ENCODE measurements at places on chromosomes 16 and 17.

DNA sequence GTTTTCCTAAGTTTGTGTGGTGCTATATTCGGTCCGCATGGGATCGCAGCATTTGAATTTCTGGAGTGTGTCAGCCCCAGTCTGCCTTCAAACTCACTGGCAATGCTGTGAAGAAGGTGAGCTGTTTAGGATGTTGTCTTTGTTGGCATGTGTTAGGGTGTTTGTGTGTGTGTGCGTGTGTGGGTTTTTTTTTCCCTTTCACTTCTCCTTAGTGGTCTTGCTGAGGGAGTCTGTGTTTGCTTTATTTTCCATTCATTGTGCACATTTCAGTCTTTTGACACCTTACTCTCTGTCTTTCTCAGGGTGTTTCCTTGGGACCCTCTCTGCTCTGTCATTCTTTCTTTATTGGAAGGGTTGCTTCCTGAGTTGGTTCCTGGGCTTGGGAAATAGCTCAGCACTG lies 27.7 kb upstream of the RBFOX1 start:
- DNase-seq, result no peak

DNA sequence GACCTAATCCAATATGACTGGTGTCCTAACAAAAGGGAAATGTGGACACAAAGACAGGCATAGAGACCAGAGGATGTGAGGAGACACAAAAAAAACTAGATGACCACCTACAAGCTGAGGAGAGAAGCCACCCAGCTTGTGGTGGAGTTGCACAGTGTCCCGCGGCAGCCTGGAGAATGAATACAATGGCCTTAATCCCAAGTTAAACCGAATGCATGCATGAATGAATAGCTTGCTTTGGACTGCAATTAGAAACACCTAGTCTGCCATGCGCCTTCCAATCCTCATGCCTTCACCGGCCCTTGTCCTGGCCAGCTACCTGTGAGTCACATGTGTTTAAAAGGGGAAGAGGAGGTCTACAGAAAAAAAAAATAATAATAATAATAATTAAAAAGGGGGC lies 72.0 kb downstream of the CNGB1 start:
- no peak for DNase-seq

GRCh38 chr17:5665164-5665563 lies 80.9 kb upstream of the NLRP1 start:
- no peak for DNase-seq

DNA sequence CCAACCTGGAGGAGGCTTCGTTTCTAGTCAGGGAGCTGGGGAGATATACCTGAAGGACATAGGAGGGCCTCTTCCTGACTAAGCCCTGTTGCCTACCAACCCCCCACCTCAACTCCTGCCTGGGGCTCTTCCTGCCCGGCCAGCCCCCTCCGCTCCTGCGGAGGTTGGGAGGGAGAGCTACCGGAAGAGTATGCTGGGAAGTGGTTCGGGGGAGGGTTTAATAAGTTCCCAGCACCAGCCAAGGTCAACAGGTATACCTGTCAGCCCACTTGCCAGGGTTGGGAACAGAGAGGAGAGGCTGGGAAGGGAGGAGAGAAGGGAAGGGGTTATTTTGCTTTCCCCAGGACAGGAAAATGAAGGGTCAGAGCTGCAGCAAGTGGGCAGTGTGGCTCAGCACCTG lies 4.7 kb downstream of the PPP1R1B start:
- no peak for DNase-seq

DNA sequence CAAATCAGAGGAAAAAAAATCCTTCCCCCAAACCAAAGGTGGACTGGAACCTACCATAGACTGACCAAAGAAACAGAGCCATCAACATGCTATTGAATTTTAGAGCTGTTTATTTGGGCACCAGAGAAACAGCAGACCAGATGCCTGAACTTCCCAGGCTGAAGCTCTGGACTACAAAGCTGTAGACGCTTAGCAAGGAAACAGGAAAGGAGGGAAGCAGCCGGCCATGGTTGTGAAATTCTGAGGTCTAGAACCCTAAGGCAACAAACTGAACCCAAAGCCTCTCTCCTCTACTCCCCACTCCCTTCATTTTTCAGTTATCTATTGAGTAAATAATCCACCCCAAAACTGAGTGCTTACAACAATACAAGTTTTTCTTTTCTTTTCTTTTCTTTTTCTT lies 45.4 kb upstream of the MEIOC start:
- DNase-seq, result no peak

DNA sequence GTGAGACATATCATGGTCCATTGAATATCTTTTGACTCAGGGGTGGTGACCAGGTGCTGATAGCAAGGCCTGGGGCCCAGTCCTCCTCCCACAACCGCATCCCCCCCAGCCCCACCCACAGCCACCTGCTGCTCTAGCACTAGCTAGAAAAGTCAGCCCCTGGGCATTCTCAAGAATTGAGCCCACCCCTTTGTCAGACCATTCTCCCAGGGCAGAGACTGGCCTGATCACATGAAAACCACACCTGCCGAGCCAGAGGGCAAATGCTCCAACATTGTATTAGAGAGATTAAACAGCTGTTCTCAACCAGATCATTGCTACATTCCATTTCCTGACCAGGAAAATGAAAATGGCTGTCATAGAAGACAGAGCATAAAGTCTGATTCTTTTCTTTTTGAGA lies 62.4 kb downstream of the RAB11FIP4 start:
- DNase-seq, result no peak

- no peak for DNase-seq
These were observed 17.6 kb upstream of the ABR start for GRCh38 chr17:1197379-1197778.

- DNase-seq, result no peak
These were observed 8.4 kb upstream of the CLDN9 start for GRCh38 chr16:3004319-3004718.

- DNase-seq, result no peak
These were observed 23.1 kb downstream of the PDIA2 start for GRCh38 chr16:305916-306626.

DNA sequence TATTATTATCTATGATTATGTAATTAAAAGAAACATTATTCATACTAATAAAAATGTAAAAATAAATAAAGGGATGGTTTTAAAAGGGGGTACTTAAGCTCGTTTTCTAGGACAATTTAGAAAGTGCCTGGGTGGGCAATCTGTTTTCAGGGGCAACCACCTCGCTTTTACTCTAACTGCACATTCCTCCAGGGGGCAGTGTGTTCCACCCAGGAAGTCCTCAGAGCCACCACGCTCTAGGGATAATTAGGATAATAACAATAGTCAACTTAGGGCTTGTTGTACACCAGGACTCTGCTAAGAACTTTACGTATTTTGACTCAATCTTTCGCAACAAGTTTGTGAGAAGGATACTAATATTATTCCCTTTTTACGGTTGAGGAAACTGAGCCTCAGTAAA lies 396.7 kb upstream of the MAF start:
- DNase-seq, result no peak

GRCh38 chr16:50263060-50263909 lies 3.1 kb upstream of the ADCY7 start:
- DNase-seq, result no peak

- DNase-seq, result peak; percentile 62
These were observed 18.6 kb downstream of the COG7 start for GRCh38 chr16:23434380-23434779.

- DNase-seq, result no peak
These were observed 80.8 kb upstream of the NOL11 start for GRCh38 chr17:67636834-67637520.

DNA sequence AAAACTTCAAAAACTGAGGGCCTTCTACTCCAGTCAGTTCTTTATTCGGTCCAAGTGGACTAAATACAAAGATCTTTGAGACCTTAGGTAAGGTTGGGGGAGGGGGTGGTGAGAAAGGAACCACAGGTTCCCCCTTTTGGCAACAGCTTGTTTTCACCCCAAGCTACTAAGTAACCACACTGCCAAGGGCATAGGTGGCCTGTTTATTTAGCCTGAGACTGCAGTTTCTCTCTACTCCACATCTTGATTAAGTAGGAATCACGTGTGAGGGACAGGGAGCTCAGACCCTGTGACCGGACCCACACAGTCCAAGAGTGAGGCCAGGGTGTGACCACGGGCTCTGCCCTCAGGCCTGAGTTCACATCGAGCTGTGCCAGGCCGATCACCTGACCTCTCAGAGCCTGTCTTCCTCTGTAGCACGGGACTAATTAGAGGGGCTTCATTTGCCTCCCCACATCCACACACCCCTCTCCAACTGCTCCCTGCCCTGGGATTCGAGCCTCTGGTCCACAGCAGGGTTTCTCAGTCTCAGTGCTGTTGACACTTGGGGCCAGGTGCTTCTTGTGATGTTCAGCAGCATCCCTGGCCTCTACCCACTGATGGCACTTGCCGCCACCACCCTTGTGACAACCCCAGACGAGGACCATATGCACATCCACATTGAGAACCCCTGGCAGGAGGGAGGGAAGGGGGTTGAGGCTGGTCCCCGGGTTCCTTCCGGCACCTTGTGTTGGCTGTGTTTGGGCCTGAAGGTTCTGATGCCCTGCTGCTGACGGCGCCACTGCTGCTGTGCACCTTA lies 17.8 kb downstream of the ST6GALNAC2 start:
- no peak for DNase-seq

DNA sequence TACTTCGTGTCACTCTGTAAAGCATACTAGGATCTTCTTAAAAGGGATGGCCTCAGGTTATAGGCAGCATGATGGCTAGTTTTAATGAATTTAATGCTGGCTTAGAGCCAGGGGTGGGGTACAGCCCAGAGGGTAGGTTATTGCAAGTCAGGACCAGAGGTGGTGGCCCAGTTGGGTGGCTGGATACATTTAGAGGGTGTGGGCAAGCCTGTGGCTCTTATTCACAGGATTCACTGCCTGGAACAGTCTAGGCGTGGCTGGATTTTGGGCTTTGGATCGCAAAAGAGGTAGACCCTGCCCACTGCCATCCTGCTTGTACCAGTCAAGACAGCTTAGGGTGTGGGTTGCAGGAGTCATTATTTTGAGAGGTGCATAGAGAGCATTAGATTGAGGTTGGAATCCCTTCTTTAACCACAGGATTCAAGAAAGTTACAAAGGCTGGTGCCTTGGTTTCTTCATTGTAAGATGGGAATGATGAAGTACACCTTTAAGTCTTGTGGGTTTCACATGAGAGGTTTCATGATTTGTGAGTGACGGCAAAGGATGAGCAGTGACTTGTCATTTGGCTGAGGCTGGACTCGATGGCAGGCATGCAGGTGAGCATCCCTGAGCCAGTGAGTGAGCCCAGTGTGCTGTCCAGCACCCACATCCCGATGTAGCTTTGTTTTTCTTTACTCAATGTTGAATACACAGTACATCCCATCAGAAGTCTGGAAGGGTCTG lies 85.2 kb downstream of the KSR1 start:
- no peak for DNase-seq

- DNase-seq, result no peak
These were observed 306.7 kb downstream of the CNTNAP4 start for GRCh38 chr16:76583945-76584344.

DNA sequence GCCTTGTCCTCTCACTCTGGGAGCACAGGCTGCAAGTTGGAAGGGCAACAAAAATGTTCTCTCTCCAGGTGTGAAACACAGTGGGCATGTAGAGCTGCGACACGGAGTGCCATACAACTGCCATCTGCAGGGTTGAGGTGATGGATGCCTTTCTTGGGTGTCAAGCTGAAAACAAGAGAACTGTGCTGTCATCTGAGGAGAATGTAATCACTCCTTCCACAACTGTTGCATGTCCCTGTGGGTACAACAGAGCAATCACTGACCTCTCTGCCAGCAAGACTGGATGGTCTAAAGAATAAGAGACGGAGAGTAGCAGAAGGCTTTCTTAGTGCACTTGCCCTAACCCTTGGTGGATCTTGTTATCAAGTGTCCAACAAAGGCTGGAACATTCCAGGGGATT lies 29.2 kb downstream of the SLFN11 start:
- DNase-seq, result no peak

DNA sequence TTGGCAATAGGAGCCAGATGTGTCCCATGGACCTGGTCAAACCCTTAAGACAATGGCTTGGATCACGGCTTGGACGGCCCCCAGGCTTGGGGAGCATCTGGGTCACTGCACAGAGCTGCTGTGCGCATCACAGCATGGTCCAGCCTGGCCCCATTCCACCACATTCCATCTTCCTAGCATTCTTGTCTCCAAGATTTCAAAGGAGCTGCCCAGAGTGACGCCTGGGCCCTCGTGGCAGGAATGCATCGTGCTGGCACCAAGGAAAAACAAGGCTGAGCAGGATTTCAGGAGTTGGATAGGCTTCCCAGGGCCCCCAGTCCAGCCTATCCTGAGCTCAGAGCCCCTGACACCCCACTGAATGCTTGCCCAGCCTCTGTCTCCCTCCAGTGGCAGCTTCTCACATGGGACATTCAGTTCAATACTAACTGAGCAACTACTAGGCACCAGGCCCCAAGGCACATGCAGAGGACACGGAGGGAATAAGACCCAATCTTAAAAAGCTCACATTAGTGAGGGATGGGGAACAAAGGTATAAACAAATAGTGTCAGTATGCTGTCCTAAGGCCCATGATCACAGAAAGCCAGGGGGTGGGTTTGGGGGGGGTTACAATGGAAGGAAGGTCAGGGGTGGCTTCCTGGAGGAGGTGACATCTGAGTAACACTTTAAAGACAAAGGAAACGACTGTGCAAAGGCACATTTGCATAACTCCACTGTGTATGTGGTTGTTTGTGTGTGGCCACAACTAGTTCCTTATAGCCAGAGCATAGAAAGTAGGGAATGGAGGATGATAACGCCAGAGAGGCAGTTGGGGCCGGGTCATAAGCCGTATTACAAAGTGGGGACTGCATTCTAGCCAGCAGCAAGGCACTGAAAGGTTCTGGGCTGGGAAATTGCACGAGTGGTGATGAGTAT lies 34.1 kb downstream of the TK2 start:
- DNase-seq, result no peak

GRCh38 chr16:82345318-82345717 lies 175.3 kb upstream of the MPHOSPH6 start:
- DNase-seq, result no peak

- peak; percentile 51 for DNase-seq
These were observed 17.2 kb upstream of the NSMCE1 start for GRCh38 chr16:27285676-27286196.

GRCh38 chr16:57734308-57734924 lies 1.2 kb upstream of the KATNB1 start:
- no peak for DNase-seq

- DNase-seq, result no peak
These were observed 61.1 kb upstream of the CIBAR2 start for GRCh38 chr16:85173146-85173980.

GRCh38 chr17:46868689-46869187 lies 17.4 kb downstream of the WNT9B start:
- DNase-seq, result no peak

- no peak for DNase-seq
These were observed 63.5 kb downstream of the NDEL1 start for GRCh38 chr17:8499171-8499570.

GRCh38 chr17:18377437-18378204 lies at the start of gene EVPLL:
Gene EVPLL (plus strand): TSS chr17:18377778. CDS start chr17:18380938, 3,160 bp downstream.
- no peak for DNase-seq

GRCh38 chr17:69607162-69607834 lies 192.8 kb downstream of the MAP2K6 start:
- no peak for DNase-seq

GRCh38 chr16:67833415-67834241 lies 8.5 kb upstream of the THAP11 start:
- DNase-seq, result peak; percentile 97

DNA sequence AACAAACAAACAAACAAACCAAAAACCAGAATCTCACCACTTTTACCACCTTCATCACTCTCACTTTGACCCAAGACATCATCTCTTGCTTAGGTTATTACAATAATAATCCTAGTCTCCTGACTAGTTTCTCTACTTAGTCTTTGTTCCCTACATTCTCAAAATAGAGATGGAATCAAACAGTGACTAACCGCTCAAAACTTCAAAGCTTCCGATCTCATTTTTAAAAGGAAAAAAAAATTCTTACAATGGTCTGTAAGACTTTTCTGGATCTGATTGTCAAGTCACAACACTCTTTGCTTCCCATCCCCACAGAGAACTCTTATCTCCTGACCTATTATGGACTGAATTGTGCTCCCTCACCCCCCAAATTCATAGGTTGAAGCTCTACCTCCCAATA lies 60.9 kb downstream of the SPAG9 start:
- DNase-seq, result no peak

All from activated CD8-positive, alpha-beta memory T cell treated with anti-CD3 and anti-CD28 coated beads for 24 hours (primary cell).